Activated CD8-positive, alpha-beta memory T cell treated with anti-CD3 and anti-CD28 coated beads, Interleukin-2, amount 10 ng/mL, durations not matched to agents 7 days and 5 days (primary cell): ENCODE measurements at places on chromosomes 1 and 21.

DNA sequence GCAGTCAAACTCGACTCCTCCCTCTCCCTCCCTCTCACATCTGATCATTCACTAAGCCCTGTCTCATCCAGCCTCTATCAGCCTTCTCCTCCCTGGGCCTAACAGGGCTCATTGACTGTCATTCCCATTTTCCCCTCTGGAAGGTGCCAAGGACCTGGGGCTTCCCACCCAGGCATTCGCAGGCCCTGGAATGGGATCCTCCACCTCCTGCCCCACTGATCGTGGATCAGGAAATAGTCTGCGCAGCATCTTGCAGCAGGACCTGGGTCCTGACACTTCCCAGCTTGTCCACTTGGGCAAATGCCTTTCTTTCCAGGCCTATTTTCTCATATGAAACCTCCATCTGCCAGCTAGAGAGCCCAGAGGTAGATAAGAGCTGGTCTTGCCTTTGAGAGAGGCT, 71.2 kb upstream of the ZC3H12A start:
- DNase-seq: no peak

DNA sequence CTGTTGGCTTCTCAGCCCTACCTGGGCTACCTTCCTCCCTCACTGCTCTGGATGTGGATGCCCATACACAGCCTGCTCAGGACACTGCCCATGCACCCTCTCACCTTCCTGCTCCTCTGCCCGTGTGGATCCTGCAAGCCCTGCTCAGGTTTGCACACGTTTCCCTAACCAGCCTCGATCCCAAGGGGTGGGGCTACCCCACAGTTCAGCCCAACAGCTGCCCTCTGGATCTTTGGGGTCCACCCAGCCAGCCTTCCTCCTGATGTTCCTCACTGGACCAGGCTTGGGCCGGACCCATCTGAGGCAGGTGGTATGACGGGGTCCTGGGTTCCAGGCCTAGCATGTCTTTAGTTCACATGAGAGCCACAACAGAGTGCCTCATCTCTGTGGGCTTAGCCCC, 4.7 kb downstream of the TMEM54 start:
- no peak for DNase-seq

- no peak for DNase-seq
These were observed 17.5 kb upstream of the YTHDF2 start for GRCh38 chr1:28719332-28719619.

GRCh38 chr21:38293113-38293512, 36.3 kb downstream of the KCNJ15 start:
- DNase-seq: no peak

DNA sequence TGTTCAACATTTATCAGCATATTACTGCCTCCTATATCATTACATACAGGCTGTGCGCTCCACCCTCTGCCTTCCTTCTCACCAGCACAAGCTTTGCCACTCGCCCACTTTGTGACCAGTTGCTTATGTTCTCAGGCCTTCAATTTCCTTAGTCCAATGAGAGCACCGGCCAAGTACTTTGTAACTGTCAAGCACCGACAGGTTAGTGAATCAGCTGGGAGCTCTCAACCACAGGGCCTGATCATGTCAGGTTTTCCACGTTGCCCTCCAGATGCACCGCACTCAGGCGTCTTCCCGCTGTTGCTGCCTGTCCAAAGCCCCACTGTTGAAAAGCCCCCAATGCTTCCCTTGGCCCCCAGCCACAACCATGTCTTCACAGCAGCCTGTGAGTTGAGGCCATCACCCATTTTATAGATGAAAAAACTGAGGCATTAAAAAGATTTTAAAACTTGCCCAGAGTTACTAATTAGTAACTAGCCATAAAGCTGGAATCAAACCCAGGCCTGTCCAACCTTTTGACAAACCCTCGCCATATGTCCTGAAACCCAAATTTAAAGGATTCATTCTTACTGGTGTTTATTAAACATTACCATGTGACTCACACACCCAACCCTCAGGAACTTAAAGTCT, 3.4 kb upstream of the KCNN3 start:
- DNase-seq: no peak

DNA sequence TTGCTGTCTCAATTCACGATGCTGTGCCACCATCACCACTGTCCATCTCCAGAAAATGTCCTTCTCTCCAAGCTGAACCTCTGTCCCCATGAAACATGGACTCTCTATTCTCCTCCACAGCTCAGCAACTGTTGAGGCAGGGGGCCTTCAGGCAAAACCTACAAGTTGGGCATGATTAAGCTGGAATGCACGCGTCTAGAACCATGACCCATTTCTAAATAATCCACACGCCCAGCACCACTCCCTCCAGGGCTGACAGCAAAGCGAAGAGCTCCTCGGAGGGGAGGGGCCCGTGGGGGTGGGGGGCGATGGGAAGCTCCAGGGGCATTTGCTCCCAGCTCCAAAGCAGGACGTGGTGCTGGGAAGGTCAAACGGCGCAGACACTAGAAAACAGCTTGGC, 3.3 kb upstream of the HES5 start:
- no peak for DNase-seq

- DNase-seq: no peak
These were observed 81.4 kb upstream of the CNIH3 start for GRCh38 chr1:224534731-224535130.

DNA sequence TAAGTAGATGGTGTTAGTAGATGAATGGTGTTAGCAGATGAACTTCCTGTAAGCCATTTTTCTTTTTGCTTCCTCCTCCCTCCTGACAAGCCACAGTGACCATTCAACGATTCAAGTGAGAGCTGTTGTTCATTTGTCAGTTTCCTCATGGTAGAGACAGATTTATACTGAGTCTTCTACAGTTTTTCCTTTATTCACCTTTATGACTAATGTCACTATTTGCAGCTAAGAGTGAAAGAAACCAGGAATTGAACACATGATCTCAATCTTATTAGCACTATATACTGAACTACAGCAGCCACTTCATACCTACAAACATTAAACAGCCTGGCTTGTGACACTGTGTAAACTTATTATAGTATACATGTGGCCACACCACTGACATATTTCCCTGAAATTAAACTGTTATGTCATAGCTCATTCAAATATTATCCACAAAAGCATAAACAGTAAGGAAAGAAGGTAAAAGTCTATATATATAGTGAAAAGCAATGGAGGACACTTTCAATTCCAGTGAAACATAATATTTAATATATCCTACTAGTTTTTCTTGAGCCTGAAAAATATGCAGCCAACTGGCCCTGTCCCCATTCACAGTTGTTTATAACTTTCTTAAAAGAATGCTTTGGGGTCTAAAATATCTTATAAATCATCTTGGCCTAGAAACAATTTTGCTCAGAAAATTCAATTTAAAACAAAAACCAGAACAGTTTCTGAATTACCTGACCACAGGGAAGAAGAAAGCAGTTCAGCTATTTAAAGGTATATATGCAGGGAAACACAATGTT, 566.9 kb upstream of the ZRANB2 start:
- DNase-seq: no peak

- peak; percentile 76 for DNase-seq
These were observed 22.5 kb downstream of the VPS26C start for GRCh38 chr21:37244501-37245095.

- peak; percentile 50 for DNase-seq
These were observed at the start of gene FABP3 for GRCh38 chr1:31373056-31373896. TSS of gene FABP3 (minus strand) at chr1:31373076. CDS start at chr1:31373014, 62 bp downstream.

DNA sequence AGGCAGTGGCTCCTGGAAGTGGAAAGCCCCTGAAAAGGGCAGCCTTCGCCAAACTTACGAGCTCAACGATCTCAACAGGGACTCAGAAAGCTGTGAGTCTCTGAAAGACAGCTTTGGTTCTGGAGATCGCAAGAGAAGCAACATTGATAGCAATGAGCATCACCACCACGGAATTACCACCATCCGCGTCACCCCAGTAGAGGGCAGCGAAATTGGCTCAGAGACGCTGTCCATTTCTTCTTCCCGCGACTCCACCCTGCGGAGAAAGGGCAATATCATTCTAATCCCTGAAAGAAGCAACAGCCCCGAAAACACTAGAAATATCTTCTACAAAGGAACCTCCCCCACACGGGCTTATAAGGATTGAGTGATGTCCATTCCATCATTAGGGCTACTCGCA, 42.4 kb downstream of the PLPPR4 start:
- no peak for DNase-seq

DNA sequence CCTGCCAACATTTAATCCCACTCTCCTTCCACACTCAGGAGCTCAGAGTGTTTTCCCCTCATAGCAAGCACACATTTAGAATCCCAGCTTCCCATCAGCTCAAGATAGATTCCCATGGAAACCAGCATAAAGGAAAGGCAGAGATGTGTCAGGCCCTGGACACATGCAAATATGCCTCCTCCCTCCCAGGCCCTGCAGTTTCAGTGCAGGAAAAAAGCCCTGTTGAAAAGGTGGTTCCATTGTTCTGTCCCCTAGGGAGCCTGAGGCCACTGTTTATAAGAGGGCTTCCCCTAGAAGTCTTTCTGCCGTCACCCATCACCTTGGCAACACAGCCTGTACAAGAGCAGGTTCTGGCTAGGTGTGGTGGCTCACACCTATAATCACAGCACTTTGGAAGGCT, 3.6 kb downstream of the CACNA1S start:
- no peak for DNase-seq
